ENCODE measurements at places on chromosomes 1 and 21.

- no peak for DNase-seq
Observed at GRCh38 chr1:82564333-82564732, 763.6 kb downstream of the ADGRL2 start.

GRCh38 chr21:46156378-46156645 lies 933 bp upstream of the FTCD start:
- DNase-seq: no peak

- DNase-seq: no peak
Observed at GRCh38 chr21:45941338-45941710, 40.2 kb upstream of the COL6A1 start.

DNA sequence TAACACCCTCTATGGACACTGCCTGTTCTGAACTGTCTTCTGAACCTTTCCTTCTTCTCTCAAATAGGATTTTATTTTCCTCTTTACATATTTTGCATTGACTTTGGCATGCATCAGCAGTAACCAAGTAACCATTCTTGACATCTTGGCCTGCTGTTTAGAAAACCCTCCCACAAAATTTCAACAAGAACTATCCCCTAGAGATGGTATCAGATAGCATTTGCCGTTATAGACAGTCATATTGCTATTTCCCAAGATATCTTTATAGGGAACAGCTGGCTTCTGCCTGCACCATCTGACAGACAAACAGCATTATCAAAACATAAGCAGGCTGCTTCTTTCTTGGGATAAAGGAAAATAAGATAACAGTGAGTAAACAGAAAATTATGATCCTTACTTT lies 54.7 kb downstream of the LHX8 start:
- no peak for DNase-seq

DNA sequence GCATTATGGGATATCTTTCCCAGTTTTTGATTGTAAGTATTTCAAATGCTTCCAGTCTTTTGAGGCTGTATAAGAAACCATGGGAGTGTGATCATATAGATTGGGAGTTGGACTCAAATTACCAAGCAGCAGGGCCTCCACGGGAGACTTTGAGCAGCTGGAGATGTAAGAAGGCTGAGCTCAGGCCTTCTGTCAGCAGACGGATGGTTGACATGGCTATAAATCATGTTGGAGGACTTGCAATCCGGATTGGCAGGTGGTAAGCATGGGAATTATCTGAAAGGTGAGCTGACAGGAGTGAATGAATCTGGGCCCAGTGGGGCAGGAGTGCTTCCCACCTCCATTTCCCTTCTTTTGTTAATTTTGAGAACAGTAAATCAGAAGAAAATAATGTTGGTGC lies 83.2 kb upstream of the PPM1J start:
- no peak for DNase-seq

- DNase-seq: no peak
Observed at GRCh38 chr1:40094466-40095110, 2.5 kb downstream of the PPT1 start.

DNA sequence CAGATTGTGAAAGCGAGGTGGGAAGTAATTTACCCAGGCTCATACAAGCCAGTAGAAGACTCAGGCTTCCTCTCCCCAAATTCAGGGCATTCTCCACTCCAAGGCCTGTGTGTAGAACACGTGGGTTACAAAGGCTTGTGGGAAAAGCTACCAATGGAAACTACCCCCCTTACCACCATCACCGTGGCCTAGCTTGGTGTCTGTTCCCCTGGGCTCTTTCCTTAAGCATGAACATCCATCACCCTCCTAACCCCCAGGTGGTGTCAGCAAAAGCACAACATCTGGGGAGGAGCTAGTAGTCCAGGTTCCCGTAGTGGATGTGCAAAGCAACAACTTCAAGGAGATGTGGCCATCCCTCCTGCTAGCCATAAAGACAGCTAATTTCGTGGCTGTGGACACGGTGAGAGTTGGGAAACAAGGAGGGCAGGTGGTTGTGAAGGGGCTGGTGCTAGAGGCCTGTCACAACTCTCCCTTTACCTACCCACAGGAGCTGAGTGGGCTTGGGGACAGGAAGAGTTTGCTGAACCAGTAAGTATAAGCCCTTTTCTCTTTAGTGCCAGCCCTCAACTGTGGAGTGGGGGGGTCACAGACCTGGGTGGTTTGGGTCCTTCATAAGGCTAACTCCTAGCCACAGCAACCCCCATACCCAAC lies 701 bp upstream of the MUTYH start:
- DNase-seq: no peak

GRCh38 chr1:151508833-151509232 lies 2.4 kb upstream of the CGN start:
- no peak for DNase-seq

- no peak for DNase-seq
Observed at GRCh38 chr1:206833106-206833680, 32.2 kb upstream of the IL20 start.

GRCh38 chr1:215507119-215507518 lies 60.0 kb upstream of the KCTD3 start:
- DNase-seq: peak; percentile 84

DNA sequence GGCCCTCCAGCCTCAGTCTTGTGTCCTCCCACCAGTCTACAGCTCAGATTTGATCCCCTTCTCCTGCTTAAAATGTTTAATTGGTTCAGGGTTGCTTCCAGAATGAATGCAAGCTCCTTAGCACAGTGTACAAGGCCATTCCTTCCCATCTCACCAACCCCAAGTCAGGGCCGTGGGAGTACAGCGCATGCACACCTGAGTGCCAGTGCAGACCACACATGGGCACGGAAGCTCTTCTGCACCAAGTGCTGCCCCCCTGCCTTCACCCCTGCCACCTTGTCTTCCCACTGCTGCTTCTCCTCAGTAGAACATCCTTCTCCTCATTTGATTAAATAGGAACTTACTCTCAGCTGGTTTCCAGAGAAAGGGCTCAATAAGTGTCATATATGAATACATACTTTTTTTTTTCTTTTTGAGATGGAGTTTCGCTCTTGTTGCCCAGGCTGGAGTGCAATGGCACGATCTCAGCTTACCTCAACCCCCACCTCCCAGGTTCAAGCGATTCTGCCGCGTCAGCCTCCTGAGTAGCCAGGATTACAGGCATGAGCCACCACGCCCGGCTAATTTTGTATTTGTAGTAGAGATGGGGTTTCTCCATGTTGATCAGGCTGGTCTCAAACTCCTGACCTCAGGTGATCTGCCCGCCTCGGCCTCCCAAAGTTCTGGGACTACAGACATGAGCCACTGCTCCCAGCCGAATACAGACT lies 9.3 kb downstream of the PMF1 start:
- no peak for DNase-seq

GRCh38 chr1:89781494-89782126 lies 39.2 kb upstream of the LRRC8D start:
- DNase-seq: peak; percentile 14

DNA sequence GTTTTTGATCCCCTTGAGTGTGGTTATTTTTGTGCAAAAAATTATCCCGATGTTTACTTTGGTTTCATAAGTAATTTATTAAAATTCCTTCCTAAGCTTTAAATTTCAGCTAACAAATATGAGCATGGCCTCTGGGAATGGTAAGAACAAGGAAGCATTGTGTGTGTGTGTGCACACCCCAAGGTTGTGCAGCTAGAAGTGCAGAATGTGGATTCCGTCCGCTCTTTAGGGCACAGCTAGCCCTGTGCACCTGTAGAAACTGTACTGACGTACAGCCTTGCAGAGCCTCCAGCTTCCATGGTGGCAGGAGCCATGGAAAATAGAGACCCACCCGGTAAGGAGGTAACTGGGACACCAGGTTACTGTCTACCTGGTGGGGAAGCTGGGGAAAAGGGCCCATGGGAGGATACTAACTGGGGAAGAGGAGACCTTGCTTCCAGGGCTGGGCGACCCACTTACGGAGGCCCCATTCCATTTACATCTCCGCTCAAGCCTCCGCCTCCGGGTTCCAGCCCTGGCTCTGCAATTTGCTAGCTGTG lies 54.7 kb downstream of the B3GALT5 start:
- DNase-seq: no peak

GRCh38 chr1:77347646-77348045 lies 65.8 kb downstream of the AK5 start:
- peak; percentile 98 for DNase-seq

DNA sequence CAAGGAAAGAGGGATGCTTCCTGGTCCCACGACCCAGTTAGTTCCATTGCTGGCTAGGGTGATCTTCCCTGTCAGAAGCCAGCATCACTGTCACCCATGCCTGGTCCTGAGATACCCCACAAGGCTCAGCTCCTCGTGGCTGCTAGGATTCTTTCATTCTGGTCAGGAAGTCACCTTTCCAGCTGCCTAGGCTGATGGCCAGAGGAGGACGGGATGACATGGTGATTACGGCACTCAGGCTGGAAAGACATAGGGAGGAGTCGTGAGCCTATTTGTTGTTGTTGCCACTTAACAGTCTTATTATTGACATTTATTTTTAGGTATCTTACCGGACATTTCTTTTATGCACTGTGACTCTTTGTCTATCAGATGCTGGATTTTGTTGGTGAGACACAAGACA lies 20.0 kb upstream of the MAPKAPK2 start:
- no peak for DNase-seq

DNA sequence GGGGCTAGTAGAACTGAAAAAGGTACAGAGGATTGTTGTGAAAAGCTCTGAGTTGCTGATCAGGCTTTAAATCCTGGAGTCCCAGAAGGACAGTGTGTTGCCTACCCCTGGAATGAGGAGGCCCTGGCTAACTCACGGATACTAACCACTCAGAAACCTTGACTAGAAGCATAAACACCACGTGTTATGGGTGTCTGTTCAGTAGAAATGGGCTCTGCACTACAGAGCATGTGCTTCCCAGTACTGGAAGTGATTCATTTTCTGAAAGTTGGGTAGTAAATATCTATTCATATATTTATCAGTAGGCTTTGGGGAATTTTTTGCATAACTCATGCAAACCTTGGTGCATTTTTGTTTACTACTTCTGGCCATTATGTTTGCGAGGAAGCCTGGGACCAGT lies 15.1 kb upstream of the CLCA1 start:
- peak; percentile 8 for DNase-seq

DNA sequence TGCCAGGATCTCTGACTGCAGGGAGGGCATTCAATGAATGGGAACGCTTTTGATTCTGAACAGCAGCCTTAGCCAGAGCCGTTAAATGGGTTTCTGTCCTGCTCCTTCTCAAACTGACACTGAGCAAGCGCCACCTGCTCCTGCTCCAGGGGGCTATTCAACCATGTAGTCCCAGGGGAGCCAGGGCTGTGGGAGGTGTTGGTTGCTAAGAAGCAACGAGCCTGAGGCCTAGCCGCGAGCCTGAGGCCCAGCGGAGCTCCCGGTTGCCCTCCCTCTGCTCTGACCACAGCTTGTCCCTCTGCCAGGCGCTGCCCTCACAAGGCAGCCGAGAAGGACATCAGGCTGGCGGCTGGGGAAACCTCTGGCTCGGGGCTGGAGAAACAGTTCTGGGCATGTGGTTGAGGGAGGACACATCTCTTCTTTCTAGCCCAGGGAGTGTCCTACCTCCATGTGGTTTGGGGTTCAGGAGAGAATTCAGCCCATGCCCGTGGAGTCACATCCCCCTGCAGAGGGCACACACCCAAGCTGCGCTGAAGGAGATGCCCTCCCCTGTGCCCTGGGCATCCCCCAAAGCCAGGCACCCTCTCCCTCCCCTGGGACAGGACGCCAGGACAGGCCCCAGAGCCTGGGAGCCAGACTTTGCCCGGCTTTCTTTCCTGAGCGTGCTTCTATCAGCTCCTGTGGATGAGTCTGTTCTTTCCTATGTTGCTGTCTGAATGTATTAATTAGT lies 18.0 kb downstream of the PCP4 start:
- DNase-seq: no peak

GRCh38 chr1:233033361-233033760 lies 83.0 kb downstream of the NTPCR start:
- DNase-seq: peak; percentile 86

DNA sequence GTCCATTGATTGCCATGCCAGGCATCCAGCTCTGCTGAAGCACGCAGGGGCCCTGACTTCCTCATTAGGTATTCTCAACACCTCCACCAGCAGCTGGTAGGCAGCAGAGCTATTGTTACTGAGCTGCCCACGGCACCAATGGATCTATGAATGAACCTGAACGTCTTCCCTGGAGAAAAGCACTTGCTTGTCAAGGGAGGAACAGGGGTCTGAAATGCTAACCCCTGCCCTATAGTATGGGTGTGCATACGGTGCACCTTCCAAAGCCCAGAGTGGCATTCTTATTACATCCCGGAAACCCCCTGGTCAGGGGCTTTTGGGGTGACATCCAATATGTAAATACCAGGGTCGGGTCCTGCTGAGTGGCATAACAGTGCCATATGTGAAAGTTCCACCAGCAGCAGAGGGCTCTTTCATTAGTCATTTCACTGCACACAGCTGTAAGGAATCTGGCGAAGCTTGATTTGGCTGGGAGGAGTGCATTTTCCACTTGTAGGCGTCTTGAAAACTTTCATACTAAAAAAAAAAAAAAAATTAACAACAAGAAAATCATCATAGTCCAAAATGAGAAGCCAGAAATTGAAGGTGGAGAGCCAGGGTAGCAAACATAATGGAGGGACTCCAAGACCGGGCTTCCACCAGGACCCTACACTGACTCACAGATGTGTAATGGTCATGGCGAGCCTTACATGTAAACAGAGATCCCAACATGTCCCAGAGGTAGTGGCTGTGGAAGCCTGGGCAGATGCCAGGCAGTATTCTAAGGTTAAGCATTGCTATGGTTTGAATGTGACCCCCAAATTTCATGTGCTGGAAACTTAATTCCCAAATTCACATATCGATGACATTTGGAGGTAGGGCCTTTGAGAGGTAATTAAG lies 58.8 kb upstream of the PRDX6 start:
- no peak for DNase-seq

GRCh38 chr1:119662034-119662437 lies 14.0 kb upstream of the ZNF697 start:
- no peak for DNase-seq

- no peak for DNase-seq
Observed at GRCh38 chr1:15229707-15230131, 17.3 kb upstream of the FHAD1 start.

GRCh38 chr1:20603504-20604464 lies 14.9 kb downstream of the CDA start:
- DNase-seq: peak; percentile 93
